ENCODE measurements at places on chromosomes 1 and 21.

DNA sequence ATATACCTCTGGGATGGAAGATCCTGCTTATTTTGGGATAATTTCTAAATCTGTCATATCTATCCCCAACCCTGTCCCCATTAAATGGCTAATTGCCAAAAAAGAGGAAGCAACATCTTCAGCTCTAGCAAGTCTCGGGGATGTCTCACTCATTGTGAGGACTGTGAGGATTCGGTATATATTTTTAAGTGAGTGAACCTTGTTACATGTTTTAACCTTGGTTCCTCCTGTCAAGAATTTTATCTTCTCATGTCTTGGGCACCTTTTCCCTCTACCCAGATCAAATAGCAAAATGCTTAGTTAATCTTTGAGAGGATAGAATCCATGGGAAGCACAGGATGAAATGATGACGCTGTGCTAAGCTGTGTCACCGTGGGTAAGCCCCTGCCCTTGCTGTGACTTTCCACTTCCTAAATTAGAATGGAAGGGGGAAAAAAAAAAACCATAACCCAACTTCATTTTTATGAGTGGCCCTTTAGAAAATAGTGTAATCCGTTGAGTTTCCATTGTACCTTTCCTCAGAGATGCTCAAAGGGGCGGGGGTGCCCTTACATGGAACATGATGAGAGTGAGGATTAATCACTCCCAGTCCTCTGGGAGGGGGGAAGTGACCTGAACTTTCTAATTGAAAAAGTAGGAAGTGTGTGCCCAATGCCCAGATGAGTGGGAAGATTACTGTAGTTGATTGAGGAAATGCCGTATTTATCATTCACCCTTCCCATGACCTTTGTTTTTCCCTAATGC is 7.6 kb downstream of the ATP1A1 start:
- no peak for DNase-seq

DNA sequence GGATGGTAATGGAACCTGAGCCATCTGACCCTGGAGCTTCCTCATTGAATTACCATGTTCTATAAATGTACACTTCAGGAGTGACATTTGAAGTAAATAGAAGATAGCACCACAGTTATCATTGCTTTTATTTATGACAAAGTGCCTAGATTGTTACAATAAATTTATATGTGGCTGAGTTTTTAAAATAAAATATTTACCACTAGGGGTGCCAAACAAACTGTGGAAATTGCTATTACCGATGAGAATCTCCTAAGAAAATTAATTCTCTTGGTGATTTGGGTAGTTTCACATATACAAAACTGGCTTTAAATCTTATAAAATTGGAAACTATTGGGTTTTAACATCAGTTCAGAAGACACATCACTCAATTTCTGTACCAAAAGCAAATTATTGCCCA is 1.4 kb upstream of the TNR start:
- no peak for DNase-seq

GRCh38 chr1:234843946-234844345 is 234.0 kb upstream of the IRF2BP2 start:
- DNase-seq = no peak

- DNase-seq = no peak
These were observed 24.7 kb downstream of the ZYG11A start for GRCh38 chr1:52867087-52867863.

GRCh38 chr1:71706029-71706671 is 576.2 kb downstream of the NEGR1 start:
- DNase-seq = no peak

DNA sequence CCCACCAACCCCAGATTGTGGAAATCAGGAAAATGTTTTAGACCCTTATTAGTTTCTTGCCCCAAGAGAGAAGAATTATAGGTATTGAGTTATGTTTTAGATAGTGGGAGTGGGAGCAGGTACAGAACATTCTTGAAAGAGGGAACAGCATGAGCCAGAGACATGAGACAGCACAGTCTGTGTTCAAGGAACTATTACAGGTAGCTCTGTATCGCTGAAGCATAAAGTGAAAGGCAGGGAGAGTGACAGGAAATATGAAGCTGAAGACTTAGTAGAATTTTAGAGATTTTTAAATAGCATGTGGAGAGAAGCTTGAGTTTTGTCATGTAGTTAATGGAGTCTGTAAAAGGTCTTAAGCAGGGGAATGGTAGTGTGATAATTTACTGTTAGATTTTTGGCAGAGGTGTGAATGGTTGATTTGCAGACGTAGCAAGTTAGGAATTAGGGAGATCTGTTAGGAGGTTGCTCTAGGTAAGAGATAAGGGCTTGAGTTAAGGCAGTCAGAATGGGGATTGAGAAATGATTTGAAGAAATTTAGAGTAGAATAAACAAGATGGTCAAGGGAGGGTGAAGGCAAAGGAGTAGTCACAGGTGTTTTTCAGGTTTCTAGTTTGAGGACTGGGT is 11.6 kb downstream of the SUCO start:
- DNase-seq = no peak

GRCh38 chr1:39955547-39956539 is 898 bp downstream of the MFSD2A start:
- DNase-seq = peak; percentile 68

- DNase-seq = no peak
These were observed 52.5 kb downstream of the DMAP1 start for GRCh38 chr1:44265656-44266358.

DNA sequence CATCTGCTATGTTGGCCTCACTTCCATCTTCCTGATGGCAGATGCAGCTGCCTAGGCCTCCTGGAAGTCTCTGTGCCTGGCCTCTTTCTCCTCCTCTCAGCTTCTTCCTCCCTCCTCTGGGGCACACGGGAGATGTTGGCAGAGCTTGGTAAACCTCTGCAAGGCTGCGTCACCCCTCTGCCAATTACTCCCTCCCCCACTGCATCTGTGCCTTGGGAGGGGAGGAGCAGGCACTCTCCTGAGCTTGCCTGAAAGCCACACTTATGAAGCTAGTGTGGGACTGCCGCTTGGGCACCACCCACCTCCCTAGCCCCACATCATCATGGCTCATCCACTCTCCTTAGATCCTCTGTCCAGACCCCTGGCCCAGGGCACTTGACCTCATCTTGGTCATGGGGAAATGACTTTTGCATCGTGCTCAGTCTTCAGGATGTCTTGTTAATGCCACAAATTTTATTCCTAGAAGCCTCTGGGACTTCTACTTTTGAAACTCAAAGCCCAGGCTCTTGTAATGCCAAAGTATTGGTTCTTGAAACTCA is 7.3 kb upstream of the TMEM51 start:
- DNase-seq = no peak

GRCh38 chr1:228034954-228035837 is 28.4 kb downstream of the WNT3A start:
- DNase-seq = no peak

DNA sequence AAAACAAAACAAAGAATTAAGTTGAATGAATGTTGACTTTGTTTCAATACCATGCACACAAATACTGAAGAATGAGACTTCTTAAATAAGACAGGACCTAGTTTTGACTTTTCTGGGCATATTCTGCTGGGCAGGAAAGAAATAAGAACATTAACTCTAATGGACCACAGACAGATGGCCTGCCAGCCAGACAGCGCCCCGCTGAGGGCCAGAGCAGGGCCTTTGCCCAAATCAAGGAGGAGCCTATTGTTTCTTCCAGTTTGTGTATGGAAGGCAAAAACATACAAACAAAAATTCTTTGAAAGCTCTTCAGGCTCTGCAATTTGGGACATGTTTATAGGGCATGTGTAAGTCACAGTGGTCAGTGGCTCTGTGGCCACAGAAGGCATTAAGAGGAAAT is 44.4 kb upstream of the KIF26B start:
- no peak for DNase-seq

GRCh38 chr1:179785031-179785431 is 41.9 kb downstream of the FAM163A start:
- no peak for DNase-seq

- DNase-seq = no peak
These were observed 17.6 kb upstream of the SFPQ start for GRCh38 chr1:35210321-35211119.

GRCh38 chr1:60875138-60875537 is 207.2 kb upstream of the NFIA start:
- no peak for DNase-seq

DNA sequence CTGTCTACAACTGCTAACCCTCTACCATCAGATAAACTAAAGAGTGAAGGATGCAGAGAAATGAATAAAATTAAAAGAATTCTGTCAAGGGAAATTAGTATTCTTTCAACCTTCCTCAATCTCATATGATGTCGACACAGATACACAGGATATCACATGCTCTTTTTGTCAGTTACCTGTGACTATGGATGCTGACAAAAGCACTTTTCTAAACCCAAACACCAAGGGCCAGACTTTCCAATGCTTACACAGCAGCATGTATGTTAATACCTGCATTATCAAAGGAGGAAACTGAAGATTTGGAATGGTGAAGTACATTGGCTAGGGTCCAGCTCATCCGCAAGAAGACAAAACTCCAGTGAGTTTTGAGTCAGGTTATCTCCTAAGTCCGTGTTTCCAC is 294.0 kb downstream of the SMYD3 start:
- DNase-seq = no peak

GRCh38 chr1:59393211-59394180 is 96.6 kb downstream of the FGGY start:
- DNase-seq = peak; percentile 85

GRCh38 chr21:32494934-32495709 is 82.6 kb downstream of the EVA1C start:
- DNase-seq = no peak

DNA sequence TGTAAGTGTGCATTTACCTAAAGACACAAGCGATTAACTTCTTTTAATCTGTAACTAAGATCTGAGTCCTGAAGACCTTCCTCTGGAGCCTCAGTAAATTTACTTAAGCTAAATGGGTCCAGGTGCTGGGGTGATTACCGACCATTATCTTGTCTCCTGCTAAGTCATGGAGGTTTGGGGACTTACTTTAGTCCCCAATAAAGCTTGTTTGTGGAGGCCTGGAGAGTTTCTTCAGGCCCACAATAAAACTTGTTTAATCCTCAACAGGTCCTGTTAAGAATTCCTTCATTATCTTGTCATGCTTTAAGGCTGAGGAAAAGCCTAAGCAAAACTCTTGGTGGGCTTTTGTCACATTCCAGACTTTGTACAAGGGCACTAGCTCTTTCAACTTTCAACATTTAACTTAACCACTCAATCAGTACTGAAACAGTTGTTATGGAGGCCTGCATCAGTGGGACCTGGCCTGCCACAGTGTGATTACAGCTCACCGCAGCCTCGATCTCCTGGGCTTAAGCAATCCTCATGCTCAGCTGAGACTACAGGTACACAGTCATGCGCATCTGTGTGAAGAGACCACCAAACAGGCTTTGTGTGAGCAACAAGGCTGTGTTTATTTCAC is 84.0 kb downstream of the FMO4 start:
- no peak for DNase-seq

DNA sequence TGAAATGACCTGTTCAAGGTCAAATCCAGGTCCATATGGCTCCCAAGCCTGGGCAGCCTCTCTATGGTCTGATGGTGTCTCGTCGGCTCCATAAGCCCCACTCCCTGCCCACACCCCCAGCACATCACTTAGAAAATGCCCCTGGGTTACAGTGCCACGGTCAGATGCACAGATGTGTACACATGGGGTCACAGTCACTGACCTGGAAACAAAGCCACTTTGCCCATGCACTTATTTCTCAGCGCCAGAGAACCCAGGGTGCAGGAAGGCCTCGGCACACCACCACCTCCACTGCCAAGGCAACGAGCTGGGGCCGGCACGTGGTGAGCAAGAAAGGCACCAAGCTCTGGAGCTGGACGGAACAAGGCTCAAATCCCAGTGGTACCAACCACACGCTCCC is 24.7 kb downstream of the IFFO2 start:
- peak; percentile 44 for DNase-seq

DNA sequence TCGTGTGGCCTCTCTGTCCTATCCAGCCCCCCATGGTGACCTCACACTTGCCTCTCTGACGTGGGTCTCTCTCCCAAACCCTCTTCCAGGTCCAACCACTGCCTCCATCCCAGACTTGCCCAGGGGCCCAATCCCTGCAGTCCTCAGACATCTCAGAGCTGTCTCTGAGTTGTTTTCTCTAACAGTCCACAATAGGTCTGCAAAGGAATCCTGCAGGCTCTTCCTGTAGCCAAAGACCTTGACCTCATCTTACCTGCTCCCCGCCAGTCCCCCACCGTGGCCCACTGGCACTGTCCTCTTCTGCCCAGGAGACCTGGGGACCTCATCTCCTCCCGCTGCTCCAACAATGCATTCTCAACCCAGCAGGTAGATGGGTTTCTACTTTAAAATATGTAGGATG is 10.0 kb downstream of the RNF187 start:
- no peak for DNase-seq

GRCh38 chr1:201241736-201242135 is 41.6 kb upstream of the PKP1 start:
- DNase-seq = no peak

- DNase-seq = no peak
These were observed 37.4 kb downstream of the CLDN17 start for GRCh38 chr21:30129246-30129645.

GRCh38 chr1:111147948-111148347 is 7.9 kb downstream of the CEPT1 start:
- DNase-seq = no peak

GRCh38 chr1:240109920-240110636 is 18.4 kb downstream of the FMN2 start:
- DNase-seq = no peak

DNA sequence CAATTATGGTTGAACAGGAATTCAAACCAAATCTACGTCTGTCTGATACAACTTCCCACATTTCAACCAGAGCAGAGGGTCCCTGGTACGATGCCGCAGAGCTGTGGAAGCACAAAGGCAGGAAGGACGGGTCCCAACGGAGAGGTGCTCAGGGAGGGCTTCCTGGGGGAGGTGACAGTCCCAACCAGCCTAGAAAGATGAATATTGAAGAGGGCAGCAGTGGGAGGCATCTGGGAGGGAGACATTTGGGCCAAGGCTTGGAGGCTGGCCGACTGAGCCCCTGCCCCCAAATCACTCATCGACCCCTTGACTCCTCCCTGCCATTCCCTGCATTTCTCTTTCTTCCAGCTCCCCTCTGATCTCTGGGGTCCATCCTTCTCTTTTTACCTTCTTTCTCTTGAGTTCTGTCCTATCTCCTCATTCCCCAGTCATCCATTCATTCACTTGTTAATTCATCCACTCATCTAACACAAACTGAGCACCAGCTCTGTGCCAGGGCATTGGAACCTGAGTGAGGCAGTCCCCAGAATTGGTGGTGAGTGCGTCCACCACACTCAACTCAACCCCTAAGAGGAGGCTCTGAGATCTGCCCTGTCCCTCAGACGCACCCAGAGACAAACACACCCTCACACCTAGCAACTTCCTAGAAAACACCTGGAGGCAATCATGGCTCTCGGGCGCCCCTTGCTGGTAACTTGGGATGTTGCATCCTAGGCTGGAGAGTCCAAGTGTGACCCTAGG is 13.2 kb upstream of the CELA3B start:
- peak; percentile 79 for DNase-seq

- no peak for DNase-seq
These were observed 345.5 kb downstream of the SMYD3 start for GRCh38 chr1:246161626-246162025.

GRCh38 chr1:171218661-171219060 is 29.6 kb upstream of the FMO1 start:
- DNase-seq = no peak

Measured in thyroid gland (tissue), 4 donors.